ENCODE measurements at places on chromosomes 7 and 10. TPM values are rescaled to one million over a fixed set of nuclear protein-coding genes. Genes with fewer than 3 reads are reported as not detected.

DNA sequence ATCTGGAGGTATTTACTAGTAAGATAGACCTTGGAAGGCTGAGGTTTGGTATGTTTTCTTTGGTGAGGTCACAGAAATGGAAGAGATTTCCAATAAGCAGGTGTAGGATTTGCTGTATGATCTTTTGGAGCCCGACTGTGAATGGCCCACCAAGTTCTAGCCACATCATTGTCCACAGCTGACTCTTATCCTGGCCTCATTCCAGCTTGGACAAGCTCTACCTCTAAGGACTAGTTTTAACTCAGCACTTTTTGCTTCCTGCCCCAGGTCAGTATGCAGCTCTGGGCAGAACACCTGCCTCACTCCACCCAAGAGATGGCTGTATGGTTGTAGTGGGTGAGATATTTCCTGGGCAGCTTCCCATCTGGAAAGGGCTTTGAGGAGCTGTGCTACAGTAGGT lies 6.1 kb upstream of the CPA4 start:
- DNase-seq, result peak; percentile 20

The HOGA1 gene
- total RNA-seq, result under 0.01 TPM

The SORCS1 gene
- total RNA-seq, result not detected

DNA sequence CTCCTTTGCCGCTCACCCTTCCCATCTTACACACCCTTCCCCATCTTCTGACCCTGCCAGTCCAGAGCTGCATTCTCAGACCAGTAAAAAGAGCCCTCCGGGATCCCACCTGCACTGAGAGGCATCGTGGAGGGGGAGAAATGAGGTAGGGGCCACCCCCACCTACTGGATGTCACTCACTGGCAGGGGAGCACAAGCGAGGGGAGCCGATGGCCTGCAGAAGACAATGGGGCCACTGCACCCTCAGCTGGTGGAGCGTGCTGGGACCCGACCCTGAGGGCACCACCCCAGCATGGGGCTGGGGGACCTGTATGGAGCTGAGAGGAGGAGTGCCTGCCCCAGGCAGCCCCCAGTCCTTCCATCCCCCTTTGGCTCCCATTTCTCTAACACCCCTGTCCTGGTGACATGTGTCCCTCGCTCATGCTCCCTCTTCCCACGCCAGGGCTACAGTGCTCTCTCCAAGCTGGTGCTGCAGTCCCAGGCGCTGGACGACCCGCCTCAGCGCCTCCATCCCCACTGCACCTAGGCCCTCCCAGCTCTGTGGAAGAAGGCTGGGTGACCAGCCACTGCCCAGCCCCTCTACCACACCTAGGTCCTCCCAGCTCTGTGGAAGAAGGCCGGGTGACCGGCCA lies 49.8 kb downstream of the RASGEF1A start:
- no peak for DNase-seq

DNA sequence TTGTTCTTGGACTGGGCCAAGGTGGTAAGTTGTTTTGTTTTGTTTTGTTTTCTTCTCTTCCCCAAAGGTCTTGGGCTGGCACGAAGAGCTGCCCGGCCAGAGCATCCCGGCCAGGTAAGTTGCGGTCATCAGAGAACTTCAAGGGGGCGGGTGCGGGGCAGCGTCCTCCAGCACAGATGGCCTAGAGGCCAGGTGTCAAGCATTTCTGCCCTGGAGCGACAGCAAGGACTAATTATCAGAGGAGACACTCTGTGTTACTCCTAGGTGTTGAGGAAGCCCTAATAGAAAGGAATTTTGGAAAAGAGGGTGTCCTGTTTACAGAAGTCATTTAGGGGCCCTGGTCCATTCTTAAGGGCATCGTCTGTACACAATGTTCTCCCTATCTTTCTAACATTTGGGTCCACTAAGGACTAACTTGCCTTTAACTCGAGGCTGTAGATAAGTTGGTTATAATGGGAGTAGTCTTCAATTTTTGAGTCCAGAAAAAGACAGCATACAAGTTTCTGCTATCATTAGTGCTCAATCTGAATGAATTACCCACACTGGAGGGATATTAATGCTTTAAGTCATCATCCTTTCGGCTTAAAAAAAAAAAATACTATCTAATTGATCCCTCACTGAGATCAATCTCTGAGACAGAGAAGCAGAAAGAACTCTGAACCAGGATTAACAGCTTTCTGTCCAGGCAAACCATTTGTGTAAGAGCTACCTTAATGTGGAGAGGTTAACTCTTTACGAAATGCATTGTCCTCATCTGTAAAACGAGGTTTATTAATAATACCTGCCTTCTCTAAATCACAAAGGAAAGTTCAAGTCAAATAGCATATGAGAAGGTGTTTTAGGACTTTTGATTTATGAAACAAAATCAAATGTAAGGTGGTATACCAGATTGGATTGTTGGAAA lies 1.5 kb downstream of the ITGB8 start:
- no peak for DNase-seq

- no peak for DNase-seq
Measured at GRCh38 chr10:126732868-126733267, 62.4 kb upstream of the C10orf90 start.

DNA sequence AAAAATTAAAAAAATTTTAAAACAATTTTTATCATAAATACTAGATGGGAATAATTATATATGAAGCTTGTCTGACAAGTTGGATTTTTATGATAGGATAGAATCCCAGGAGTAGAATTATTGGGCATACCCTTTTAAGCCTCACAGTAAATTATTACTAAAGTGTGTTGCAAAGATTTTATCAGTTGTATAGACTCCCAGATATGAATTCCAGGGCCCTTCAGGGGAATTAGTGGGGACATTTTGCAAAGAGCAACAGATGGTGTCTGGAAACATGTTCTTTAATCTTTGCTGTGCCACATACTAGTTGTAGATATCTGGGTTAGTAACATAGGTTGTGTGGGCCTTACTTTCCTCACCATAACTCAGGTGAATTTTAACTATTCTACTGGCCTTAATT lies 28.7 kb downstream of the ZEB1 start:
- no peak for DNase-seq

DNA sequence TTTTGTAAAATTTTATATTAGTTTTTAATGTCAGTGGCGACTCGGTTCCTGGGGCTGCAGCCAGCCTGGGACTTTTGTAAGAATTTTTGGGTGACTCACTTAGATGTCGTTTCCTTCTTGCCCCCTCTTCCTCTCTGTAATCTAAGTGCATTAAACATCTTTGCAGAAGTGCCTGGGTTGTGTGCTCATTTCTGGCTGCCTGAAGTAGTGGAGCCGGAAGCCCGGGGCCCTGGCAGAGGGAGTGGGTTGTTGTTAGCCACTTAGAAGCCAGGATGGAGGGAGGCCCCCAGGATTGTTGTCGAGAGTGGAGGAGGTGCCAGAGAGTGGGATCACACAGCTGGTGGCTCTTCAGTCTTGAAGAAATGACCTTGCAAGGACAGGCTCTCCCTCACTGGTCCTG lies 11.0 kb upstream of the TRIM8 start:
- peak; percentile 94 for DNase-seq

DNA sequence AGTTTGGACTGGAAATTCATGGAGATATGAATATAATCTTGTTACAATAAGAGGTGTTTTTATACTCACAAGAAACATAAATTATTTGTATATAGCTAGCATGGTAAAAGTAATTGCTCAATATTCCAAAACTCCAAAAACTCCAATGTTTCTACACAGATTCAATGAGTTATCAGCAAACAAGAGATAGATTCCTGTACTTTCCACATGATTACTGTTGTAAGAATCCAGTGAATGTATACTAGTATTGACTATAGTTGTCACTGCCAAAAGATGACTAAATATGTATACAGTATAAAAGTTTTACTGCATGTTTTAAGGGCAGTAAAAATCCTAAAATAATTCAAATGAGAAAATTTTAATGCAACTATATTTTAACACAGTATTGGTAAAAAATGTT lies 10.7 kb downstream of the ATOH7 start:
- DNase-seq, result no peak

The FGL2 gene
- total RNA-seq, result 0.20 TPM

The CPVL gene
- 0.22 TPM for total RNA-seq

DNA sequence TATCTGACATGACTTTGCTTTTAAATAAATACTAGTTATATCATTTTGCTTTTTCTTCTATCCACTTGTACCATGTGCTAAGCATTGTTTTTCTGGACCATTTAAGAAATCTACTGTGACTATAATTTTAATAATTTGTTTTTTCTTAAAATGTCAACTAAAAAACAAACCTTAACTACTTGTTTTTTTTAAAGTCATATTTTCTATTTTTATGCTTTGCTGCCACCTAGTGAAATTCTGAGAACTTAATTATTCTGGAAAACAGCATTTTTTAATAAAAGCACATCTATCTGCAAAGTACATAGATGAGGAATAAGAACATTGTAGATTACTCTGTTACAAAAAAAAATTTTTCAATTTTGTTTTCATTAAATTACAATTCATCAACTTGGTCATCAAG lies 47.4 kb downstream of the ORC5 start:
- DNase-seq, result peak; percentile 59

The ITPRID1 gene
- total RNA-seq, result not detected

The MYL10 gene
- not detected for total RNA-seq

- DNase-seq, result peak; percentile 98
Measured at GRCh38 chr10:44995914-44996669, 4.6 kb upstream of the ZNF22 start.

The OIT3 gene
- under 0.01 TPM for total RNA-seq

DNA sequence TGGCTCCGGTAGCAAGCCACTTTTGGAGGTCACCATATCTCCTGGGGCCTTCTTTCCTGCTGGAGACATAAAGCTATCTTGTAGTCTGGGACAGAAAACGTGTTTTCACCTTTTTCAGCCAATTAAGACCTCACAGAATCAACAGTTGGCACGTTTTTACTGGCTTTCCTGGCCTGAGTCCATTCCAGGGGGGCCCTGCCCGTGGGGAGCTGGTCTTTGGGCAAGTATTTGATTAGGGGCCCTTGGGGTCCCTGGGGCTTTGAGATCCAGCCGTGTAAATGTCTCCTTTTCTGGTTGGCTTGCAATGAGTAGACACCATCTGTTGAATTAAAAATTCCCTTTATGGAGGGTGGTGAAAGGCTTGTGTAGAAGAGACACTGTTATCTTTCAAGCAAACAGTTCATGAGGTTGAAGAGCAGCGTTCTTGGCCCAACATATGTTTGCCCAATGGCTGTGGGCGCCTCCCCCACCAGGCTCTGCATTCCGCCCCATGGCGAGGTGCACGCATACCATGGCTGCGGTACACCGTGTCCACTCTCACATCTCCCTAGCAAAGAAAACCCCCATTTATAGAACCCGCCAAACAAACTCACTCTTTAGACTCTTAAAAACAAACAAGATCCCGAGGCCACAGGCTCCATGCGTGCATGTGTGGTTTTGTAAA lies 593.2 kb downstream of the LRMDA start:
- DNase-seq, result no peak

DNA sequence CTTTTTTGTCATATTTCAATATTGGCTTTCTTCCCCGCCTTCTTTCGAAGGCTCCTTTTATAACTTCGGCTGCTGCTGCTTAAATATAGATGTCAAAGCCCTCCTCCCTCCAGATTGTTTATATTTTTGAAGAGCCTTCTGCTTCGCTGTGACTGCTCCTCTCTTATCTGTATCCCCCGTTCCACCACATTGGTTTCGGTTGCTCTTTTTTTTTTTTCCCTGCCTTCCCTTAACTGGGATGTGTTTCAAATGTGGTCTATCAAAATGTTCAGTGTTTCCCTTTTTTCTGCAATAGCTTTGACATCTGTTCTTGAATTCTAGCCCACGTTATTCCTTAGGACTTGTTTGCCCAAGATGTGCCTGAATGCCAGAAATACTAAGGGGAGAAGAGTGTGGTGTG lies 96.4 kb downstream of the CUX1 start:
- DNase-seq, result no peak

The TRIM50 gene
- total RNA-seq, result not detected

- no peak for DNase-seq
Measured at GRCh38 chr7:33933611-33934281, 28.4 kb downstream of the BMPER start.

DNA sequence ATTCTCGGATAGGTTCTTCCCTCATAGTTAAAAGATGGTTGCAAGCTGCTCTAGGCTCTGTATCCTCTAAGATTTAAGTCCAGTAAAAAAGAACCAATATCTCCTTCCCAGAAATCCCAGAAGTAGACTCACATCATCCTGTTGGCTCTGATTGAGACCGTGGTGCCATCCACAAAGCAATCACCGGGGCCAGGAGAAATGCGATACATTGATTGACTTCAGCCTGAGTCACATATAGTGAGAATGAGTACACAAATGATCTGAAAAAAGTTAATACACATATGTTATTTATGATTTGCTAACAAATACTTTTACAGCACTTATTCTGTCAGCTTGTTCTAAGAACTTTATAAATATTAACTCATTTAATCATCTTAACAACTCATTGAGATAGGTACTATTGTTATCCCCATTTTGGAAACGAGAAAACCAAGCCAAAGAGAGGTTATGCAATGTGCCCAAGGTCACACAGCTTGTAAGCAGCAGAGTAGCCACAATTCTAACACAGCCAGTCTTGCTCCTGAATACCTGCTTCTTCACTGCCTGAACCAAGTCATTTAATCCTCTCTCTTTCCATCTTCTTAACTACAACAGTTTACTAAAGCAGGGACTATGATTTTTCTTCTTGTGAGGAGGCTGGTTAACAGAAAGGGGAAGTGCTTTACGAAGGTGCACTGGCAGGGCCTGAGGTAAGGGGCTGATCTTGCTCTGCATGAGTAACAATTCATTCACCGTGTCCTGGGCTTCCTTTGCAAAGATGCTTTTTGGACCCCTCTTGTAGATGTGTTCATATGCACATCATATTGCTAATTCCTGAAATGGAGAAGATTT lies 177.0 kb downstream of the REEP3 start:
- no peak for DNase-seq

- DNase-seq, result no peak
Measured at GRCh38 chr10:804787-805619, 115.5 kb upstream of the DIP2C start.

The ADRA2A gene
- under 0.01 TPM for total RNA-seq

DNA sequence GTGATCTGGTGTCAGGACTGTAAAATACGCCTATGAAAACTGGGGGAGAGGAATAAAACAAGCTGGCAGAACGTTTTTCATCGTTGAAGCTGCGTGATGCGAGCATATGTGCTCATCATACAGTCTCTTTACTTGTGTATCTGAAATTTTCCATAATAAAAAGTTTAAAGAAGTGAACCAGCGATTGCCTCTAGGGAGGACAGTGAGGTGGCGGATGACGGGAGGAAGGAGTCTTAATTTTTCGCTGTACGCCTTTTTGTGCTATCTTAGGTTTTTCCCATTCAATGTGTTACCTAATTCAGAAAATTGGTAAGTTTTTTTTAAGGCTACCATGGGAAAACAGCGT lies 891 bp upstream of the WAPL start:
- peak; percentile 27 for DNase-seq

GRCh38 chr7:121198502-121198901 lies 130.3 kb upstream of the WNT16 start:
- DNase-seq, result no peak
